ENCODE measurements at places on chromosomes 1 and 21.

DNA sequence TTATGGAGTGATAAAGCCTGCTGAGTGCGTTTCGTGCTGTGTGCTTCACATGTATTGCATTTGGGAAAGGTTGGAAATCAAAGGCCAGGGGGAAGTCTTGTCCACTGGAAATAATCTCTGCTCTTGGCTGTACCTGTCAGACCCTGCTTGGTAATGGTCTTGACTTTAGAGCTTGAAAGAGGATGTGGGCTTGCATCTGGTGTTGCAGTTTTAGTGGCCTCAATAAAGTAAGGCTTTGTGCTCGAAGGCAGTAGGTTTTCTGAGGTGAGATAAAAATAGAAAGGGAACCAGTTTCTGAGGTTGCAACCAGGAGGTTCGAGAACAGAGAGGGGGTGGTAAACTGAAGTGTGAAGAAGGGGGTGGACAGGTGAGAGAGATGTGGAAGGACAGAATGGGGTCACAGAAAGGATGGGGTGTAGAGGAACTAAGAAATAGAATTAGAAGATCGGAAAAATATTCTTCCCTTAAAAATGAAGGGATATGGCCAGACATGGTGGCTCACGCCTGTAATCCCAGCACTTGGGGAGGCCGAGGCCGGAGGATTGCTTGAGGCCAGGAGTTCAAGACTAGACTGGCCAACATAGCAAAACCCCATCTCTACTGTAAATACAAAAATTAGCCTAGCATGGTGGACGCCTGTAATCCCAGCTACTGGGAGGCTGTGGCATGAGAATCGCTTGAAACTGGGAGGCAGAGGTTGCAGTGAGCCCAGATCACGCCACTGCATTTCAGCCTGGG lies 1.5 kb downstream of the S100PBP start:
- DNase-seq, result no peak

DNA sequence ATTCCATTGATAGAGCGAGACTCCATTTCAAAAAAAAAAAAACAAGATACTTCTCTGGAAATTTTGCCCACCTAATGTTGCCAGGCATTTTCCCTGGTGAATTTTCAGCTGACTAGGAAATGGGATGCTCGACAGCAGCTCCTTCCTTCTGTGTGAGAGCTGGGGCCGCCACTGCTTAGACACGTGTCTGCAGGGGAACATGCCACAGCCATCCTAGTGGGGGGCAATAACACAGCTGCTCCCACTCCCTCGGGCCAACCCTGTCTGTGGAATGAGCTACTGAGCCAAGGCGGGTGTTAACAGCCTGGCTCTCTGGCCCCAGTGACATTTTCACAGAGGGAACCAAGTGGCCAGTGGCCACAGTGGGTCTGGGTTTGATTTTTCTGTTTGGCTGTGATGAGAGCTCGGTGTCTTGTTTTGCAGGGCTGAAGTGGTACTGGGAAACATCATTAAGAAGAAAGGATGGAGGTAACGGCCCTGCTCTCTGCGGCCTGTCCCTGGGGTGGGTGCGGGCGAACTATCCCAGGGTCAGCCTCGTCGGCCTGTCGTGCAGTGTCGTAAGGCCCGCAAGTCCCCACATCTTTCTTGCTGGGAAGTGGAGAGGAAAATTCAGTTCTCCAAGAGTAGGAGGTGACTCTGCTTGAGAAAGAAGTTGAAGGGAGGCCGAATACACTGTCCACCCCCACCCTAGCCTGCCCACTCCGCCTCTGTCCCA lies 39.2 kb downstream of the KCNAB2 start:
- DNase-seq, result no peak

GRCh38 chr1:202968895-202969295 lies 1.8 kb upstream of the CYB5R1 start:
- DNase-seq, result no peak

DNA sequence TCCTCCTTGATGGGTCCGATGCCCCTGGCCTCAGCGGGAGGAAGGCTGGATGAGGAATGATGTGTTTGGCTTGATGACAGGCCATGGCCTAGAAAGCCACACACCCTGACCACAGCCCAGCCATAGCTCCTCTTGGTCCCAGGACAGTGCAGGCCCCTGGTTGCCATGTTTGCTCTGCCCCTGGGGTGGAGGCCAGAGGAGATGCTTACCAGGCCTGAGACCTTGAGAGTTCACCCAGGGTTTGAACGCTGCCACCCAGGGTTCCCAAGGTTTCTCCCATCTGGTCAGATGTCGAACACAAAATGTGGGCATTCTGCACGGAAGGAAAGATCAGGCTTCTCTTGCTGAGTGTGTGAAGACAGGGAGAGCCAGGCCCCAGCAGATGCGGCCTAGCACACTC lies 2.6 kb downstream of the C1orf226 start:
- DNase-seq, result no peak

GRCh38 chr1:30818568-30819243 lies 61.1 kb upstream of the LAPTM5 start:
- no peak for DNase-seq

GRCh38 chr1:156458181-156458503 lies 42.4 kb downstream of the MEF2D start:
- DNase-seq, result no peak

DNA sequence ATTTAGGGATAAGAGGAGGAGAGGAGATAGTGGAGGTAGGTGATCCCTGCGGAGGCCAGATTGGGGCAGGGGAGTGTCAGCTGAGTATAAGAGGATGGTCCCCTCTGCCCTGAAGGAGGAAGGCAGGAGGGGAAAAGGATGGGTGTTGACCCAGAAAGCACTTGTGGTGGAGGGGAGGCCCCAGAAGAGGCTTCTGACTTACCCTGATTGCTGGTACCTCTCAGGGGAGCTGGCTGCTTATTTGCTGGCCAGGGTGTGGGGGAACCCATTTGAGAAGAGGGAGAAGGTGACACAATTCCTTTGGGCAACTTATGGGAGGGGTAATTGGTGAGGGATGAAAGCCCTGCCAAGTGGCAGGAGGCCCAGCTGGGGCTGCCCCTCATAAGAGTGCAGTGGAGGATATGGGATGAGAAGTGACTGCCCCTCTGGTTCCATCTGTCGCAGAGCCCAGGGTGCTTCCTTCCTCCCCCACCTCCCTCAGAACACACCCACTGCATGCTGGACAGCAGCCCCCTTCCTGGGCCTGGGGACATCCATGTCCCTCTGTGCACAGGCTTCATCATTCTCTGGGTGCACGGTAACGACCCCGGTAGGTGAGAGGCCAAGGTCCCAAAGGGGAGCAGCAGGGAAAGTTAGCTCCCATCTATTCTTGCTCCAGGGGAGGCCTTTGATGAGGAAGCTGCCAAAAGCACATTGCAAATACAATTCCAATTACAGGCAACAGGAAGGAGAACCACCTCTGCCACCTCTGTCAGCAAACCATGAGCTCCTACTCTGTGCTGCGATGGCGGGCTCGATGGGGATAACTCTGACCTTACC lies 1.4 kb upstream of the PCSK9 start:
- DNase-seq, result no peak

GRCh38 chr1:153711026-153711425 lies 16.8 kb upstream of the INTS3 start:
- DNase-seq, result no peak

GRCh38 chr1:153262462-153263157 lies 3.1 kb downstream of the LORICRIN start:
- no peak for DNase-seq

- DNase-seq, result no peak
These were observed 11.3 kb downstream of the LRRC47 start for GRCh38 chr1:3785045-3785444.

- no peak for DNase-seq
These were observed 3.3 kb upstream of the DSTYK start for GRCh38 chr1:205214756-205215155.

DNA sequence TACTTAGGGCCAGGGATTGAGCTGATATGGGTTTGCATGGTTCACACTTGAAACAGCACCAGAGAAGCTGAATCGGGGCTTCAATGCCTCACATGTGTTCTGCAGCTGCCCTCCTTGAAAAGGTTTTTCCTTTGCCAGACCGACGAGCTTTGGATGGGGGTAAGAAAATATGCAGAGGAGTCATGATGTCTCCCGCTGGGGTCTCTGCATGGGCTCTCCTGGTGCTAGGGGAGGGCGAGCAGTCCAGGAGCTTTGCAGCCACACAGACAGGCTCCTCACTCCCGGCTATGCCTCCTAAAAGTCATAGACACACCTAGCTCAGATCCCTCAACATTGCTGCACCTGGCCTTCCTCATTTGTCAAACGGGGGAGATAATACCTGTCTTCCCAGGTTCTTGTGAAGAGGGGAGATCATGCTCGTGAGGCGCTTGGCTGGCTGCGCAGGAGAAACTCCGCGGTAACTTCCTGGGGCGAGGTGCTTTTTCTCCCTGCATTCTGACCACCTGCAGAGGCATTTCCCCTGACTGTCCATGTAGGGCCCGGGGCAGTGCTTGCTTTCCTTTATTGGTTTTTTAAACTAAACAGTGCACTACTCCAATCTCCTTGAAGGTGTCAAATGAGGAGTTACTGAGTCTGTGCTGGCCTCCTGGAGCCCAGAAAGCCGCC lies 112.4 kb downstream of the PLXNA2 start:
- DNase-seq, result no peak

DNA sequence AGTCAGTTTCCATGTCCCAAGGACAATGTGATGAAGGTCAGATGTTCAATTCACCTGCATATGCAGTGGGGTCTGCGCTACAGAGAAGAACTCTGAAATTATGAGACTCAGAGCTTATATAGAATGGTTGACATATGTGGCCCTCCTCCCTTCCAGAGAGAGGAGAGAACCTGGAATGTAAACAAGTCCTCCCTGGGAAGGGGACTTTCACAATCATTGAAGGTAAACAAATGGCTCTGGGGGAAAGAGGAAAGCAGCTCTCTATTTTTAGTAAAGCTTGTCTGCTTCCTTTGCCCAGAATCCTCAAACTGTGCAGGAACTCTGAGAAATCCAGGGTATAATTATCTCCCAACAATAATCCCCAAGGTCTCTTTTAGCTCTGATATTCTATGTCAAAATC lies 9.8 kb downstream of the OVGP1 start:
- DNase-seq, result no peak

DNA sequence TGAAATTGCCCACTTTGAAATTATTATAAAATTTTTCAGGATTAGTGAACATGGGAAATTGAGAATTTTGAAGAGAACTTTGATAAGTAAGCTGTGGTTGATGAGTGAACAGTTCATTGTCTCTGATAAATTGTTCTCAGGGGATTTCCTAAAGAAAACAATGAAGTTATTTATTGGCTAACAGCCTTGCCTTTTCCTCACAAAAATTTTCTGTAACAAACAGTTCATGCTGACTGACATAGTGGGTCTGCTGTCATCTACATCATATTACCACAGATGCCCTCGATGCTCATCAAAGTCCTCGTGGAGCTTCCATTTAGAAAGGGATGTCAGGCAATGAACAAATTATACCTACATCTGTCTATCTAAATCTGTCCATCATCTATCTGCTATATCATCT lies 113.4 kb downstream of the PTBP2 start:
- DNase-seq, result no peak

DNA sequence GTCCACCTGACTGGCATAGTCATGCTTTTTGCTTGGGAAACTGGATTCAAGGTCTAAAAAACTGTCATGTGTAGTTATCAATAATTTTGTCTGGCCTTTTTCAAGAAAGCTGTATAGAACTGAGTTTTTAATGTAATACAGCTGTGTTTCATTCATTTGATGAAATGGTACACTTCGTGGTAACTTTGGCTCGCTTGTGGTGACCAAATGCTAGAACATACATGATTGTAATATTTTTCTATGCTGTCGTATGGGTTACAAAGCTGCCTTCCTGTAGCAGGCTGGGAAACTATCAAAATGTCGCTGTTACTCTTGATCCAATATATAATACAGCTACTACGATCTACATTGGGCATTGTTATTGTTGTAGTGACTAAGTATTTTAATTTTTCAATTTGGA lies 2.1 kb downstream of the LRRC42 start:
- DNase-seq, result no peak

DNA sequence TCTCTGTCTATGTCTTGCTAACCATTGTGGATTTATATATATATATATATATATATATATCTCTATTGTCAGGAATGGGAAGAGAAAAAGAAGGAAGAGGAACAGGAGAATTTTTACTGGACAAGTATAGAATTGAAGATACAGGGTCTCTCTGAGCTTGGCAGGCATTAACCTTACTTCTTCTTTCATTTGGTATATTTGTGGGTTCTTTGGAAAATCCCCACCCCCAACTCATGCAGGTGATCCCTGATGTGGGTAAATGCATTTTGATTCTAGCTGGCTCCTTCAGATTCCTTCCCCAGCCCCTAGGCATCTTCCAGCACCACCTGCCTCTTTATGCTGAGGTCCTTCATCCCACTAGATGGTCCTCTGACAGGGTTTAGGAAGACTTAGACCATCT lies 78.8 kb upstream of the TRABD2B start:
- no peak for DNase-seq

DNA sequence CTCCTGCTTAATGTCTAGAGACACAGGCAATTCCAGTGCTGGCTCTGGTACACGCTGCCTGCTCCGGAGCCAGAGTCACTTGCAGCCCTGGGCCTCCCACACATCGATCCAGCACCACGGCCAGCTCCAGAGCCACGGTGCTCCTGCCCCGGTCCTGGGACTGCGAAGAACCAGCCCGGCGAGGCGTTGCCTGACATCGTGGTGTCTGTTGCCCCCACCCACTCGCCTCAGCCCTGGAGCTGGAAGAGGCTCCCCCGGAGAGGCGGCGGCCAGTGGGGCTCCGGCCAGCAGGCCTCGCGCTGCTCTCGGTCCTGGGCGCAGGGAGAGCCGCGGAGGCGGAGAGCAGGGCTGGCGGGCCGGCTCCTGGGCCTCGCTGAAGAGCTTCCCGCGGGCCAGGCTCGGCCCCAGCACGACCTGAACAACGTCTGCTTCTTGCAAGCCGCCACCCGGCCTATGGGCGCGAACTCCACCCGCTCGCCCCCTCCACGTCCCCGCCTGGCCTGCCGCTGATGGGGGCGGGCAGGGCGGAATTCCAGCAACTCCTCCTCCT lies 364.8 kb downstream of the CEP170 start:
- DNase-seq, result no peak

DNA sequence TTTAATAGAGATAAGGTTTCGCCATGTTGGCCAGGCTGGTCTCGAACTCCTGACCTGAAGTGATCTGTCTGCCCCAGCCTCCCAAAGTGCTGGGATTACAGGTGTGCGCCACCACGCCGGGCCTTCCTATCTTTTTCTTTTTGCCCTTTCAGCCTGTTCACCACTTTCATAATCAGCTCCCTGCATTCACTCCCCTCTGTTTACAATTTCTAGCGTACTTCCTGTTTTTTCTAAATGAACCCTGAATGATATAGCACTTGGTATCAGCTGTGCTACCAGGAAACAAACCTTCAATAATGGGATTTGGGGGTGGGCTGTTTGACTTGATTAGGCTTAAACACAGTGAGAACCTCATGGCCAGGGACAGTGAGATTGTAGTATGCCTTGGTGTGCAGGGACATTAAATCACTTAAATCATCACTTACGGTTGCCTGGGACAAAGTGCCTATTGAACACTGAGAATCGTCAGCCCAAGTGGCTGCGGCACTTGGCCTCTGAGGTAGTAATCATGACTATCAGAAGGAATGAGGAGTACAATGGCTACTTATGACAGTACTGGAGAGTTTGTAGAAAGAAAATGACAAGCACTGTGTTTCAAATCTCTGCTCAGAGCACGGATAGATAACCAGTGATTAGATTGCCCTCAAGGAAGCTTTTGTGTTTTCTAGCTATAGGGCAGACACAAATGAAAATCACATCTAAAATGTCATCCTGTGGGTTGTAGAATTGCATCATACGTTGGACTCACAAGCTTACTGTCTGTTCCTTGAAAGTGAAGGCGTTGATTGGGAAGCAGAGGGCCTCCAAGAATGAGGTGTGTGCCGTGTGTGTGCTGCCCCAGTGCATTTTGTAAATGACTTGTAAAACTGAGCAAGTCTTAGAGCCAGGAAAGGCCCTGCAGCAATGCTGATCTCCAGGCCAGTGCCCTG lies 661.8 kb downstream of the MATN1 start:
- no peak for DNase-seq

Data from lower leg skin (tissue), 4 donors.